Stimulated activated CD4-positive, alpha-beta T cell treated with anti-CD3 and anti-CD28 coated beads, Interleukin-4, amount 100 ng/mL, for 1 hour (primary cell): ENCODE measurements at places on chromosomes 1 and 21.

- no peak for DNase-seq
Observed at GRCh38 chr21:38918607-38919346, 113.0 kb downstream of the ETS2 start.

DNA sequence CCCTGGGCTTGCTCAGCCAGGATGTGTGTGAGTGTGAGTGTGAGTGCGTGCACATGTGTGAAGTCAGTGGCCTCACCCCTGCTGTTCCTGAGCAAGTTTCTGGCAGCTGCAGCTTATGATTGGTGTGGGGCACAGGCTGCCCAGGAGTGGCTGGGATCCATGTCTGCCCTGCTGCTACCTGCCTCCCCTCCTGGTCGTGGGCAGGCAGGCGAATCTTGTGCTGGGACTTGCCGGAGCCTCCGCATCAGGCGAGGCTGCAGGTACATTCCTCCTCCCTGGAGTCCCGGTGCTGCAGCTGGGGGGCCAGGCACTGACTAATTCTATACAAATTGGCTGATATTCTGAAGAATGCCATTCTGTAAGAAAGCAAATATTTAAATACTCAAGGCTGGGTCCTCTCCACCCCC, 85.6 kb upstream of the WNT4 start:
- DNase-seq = no peak

DNA sequence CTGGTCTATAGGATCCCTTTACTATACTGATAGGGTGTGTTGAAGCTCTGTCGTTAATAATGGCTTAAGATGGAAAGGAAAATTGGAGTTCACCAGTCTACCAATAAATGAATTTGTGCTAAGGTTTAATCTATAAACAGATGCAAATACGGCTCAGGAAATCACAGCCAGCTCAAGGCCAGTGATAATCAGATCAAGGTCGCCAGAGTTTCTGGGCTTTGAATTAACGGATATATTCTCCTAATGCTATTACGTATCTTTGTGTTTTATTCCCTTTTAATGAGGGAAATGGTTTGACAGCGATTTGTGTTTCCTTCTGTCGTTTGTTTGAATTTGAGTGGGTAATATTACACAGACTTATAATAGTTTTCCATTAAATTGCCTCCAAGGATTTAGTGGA, 279.6 kb downstream of the BACH1 start:
- DNase-seq = no peak

DNA sequence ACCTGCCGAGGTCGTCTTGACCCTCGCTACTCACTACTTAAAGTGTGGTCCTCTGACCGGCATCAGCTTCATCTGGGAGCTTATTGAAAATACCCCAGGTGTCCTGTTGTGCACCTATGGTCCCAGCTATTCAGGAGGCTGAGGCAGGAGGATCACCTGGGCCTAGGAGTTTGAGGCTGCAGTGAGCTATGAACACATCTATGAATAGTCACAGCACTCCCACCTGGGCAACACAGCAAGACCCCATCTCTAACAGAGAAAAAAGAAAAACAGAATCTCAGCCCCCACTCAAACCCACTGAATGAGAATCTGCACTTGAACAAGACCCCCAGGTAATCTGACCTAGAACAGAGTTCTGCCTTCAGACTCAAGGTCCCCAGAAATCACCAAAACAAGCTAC, 8.7 kb upstream of the OLIG1 start:
- no peak for DNase-seq

DNA sequence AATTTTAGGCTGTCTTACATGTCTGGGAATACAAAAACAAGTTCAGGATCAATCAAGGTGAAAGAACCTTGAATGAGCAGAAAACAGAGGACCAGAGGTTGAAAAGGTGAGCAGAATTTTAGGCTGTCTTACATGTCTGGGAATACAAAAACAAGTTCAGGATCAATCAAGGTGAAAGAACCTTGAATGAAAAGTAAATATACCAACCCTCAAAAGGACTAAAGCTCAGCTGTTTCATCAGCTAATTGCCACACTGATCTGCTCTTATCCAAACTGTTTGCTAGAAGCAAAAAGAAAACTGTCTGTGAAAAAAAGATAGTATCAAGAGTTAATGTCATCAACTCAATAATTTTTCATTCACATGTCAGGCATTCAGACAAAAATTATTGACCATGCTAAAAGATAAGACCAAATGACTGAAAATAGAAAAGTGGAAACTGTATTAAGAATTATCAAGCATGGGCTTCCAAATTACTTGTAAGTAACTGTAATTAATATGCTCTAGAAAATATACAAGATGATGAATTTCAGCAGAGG, 69.2 kb downstream of the LTN1 start:
- DNase-seq = no peak

DNA sequence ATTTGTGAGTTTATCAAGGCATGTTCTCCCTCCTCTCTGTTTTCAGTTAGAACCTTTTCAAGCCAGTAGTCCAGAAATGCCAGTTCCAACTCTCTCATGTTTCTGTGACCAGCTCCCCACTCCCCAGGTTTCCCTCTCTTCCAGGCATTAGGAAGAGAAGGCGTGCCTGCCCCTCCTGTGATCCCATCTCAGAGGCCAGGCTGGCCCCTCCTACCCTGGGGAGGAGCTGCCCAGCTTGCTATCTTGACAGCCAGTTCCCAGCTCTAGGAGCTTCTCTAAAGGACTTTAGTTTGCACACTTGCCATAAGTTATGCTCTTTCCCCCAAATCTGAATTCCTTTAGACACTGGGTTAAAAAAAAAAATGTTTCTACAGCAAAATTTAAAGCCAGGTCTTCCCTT, 8.9 kb downstream of the HYI start:
- no peak for DNase-seq

DNA sequence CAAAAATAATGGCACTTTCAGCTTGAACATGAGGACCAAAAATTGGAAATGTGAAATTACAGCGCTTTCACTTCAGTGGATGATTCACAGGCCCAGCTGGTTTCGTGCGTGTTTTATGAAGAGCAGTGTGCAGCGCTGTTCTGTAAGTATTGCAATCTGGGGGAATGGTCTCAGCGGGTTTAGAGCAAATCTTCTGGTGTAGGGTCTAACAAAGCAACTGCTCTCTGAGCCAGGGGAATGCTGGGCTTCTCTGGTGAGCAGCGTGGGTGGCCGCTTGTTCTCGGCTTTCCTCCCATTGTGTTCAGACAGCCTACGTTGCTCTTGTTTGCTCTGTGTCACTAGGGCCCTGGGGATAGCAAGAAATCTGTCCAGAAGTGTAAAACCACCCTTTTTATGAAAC, 42.4 kb upstream of the GADD45A start:
- DNase-seq = no peak

GRCh38 chr1:247448107-247448791, 9.7 kb downstream of the OR2B11 start:
- peak; percentile 44 for DNase-seq

- DNase-seq = no peak
Observed at GRCh38 chr1:93474321-93474720, 26.4 kb downstream of the FNBP1L start.

DNA sequence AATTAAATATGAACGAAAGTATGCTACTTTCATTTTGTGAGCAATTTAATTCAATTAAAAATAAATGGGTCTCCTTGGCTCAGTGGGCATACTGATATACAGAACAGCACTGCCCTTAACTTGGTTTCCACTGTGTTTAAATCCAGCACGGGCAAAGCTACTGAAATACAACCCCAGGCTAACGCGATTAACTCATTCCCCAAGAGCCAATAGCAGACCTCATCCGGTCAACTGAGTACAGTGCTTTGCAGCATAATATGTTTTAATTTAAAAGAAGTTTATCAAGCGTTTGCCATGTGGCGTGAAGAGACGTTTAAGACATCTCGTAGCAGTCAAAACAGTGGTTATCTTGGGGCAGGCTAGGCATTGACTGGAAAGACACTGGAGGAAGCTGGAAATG, 118.6 kb downstream of the PROX1 start:
- no peak for DNase-seq

GRCh38 chr1:245108246-245108645, 46.5 kb upstream of the KIF26B start:
- DNase-seq = no peak

DNA sequence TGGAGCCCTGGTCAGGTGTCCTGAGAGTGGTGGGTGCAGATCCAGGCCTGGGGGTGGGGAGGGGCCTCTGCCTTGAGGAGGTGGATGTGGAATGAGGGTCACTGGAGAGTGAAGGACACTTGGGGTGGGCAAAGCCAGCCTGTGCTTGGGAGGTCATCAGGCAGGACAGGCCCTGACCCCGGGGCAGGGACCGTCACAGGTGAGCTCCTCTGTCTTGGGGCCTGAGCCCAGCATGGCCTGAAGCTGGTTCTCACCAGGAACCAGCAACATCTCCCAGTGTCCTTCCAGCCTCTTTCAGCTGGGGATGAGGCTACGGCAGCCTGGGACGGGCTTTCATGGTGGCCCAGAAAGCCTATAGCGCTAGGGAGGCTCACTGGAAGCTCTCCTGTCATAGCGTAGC, 831 bp upstream of the KRTAP10-2 start:
- no peak for DNase-seq
